ENCODE measurements at places on chromosomes 2 and 18. TPM values are rescaled to one million over a fixed set of nuclear protein-coding genes. Genes with fewer than 3 reads are reported as not detected.

The TMEM169 gene
- polyA plus RNA-seq, result 0.08 TPM

The SGO2 gene
- 0.28 TPM for polyA plus RNA-seq

- no peak for DNase-seq
These were observed 17.1 kb downstream of the CREB1 start for GRCh38 chr2:207546822-207547221.

DNA sequence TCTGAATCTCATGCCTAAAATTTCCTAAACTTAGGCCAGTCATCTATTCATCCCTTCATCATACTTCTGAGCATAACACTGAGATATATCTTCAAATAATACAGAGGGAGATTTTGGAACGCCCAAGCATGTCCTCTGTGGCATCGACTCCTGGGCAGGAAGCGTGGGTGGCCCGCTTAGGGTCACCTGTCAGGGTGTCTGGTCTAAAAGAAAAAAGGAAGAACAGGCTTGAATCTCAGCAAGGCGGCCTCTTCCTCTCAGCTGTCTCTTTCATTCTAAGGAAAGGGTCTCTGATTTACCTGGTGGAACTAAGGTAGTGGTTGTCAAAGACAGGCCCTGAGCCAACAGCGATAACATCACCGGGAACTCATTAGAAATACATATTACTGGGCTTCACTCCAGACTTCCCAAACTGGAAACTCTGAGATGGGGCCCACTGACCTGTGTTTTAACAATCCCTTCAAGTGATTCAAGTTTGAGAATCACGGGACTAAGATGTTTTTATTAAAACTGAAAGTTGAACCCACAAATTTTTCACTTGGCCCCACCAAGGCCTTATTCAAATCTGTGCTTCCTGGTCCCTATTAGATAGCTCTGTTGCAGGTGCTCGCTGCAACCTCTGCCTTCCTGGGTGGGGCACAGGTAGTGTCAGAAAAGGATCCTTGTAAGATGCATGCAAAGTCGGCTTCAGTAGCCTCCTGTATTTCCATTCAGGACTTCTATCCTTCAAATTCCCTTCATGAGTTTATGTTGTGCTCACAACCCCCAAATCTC lies 162.3 kb upstream of the CCDC68 start:
- no peak for DNase-seq

- no peak for DNase-seq
These were observed 182.7 kb downstream of the UXS1 start for GRCh38 chr2:106011380-106011779.

DNA sequence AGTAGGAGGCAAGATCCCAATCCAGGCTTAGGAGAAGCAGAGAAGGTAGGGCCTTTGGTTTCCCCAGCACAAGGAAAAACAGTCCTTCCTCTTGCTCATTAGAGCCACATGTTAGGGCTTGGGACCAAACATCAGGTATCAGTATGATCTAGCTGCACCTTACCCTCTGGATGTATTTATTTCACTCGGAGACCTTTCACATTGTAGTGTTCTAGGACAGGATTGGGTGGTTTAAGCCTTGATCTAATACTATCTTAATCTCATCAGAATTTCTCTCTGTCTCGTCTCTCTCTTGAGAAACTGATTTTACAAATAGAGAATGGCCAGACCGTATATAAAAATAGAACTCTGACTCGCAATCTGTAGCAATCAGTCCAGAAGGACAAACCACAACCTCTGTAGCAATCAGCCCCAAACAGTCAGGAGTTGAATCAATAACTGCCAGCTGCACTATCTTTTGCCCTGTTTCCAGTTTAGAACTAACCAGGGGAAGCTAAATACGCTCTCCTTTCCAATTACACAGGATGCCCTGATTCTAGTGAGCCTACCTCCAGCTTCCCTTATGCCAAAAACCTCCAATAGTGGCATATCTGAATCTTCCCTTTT lies 207.1 kb downstream of the TDRD15 start:
- DNase-seq, result no peak

DNA sequence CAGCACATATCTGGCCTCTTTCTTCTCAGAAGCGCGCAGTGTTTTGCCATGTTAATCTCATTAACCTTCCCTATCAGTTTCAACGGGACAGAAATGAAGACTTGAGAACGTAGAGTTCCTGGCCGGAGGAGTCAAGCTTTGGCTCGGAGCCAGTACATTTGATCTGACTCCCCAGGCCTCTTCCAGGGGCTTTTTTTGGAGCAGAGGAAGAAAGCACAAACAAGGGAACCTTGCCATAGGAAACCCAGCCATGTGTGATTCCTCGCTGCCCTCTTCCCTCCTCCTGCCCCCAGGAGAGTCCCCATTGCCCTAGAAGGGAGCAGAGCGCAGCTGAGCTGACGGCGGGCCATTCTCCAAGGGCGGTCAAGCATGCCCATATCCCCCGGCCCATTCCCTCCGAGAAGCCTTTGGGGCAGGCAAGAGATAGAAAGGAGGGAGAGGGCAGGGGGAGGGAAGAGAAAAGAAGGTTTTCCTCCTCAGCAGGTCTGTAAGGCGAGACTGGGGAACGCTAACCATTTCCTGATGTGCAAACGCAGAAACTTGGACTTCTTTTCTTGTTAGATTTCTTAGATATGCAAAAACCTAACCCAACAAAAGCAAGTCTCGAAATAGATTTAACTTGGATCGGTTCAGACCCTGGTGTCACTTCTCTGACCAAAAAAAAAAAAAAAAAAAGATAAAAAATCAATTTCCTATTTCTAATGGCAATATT lies 63.7 kb upstream of the POU3F3 start:
- peak; percentile 79 for DNase-seq

Measured in psoas muscle (tissue), 8 donors.